ENCODE measurements at places on chromosomes 13 and 19. TPM values are rescaled to one million over a fixed set of nuclear protein-coding genes. Genes with fewer than 3 reads are reported as not detected.

DNA sequence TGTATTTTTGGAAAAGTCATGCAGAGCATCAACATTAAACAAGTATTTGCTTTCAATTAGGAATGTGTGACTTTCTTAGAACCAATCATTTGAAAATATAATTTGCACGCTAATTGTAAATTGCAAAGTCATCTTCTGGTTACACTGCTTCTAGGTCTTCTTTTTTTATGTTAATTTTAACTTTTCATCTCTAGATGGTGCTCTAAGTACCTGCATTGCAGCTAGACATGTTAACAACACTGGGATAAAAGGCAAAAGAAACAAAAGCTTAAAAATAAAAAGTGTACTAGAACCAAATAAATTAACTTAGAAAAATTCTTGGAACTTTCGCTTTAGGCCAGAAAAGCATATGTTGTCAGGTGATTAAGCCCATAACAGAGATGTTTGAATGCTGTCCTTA, 2758.2 kb downstream of the PCDH9 start:
- DNase-seq = peak; percentile 20
- no peaks in the 10 kb centered on the region for H3K36me3 ChIP-seq
- H3K27me3 ChIP-seq = no peaks in the 10 kb centered on the region
- H3K4me3 ChIP-seq = no peak overlapping the region
- no peak overlapping the region for H3K27ac ChIP-seq

DNA sequence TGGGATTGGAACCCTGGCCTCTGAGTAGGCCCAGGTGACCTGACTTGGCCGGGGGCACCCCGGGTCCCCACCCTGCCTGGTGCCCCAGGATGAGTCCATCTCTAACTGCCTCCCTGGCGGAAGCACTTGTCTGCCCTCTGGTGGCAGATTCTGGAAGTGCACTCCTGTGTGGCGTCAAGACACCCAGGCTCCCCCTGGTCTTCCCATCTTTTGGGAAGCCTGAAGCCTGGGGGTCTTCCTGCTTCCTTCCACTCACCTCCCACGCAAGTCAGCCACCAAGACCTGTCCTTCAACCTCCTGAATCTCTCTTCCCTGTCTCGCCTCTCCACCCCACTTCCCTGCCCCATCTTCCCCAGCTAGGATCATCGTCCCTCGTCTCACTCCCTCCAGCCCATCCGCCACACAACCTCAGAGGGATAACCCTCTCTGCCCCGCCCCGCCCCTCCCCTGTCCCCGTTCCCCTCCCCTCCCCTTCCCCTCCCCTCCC, 7.4 kb downstream of the RABAC1 start:
- no peak overlapping the region for H3K27ac ChIP-seq
- H3K4me1 ChIP-seq = no peaks in the 10 kb centered on the region
- H3K27me3 ChIP-seq = no peaks in the 10 kb centered on the region
- H3K36me3 ChIP-seq = no peaks in the 10 kb centered on the region
- no peak overlapping the region for H3K4me3 ChIP-seq

GRCh38 chr13:76969488-76970365, 21.4 kb downstream of the ACOD1 start:
- no peaks in the 10 kb centered on the region for H3K27me3 ChIP-seq
- DNase-seq = no peak
- H3K4me1 ChIP-seq = no peaks in the 10 kb centered on the region
- no peaks in the 10 kb centered on the region for H3K36me3 ChIP-seq
- H3K4me3 ChIP-seq = no peak overlapping the region
- H3K27ac ChIP-seq = no peak overlapping the region

GRCh38 chr19:51018745-51019543, 565 bp downstream of the KLK10 start:
- H3K4me1 ChIP-seq = peaks cover 3% of the 10 kb centered on the region
- peak overlapping the region; percentile 30 for H3K4me3 ChIP-seq
- H3K27ac ChIP-seq = no peak overlapping the region
- DNase-seq = no peak
- peaks cover 2% of the 10 kb centered on the region for H3K27me3 ChIP-seq

DNA sequence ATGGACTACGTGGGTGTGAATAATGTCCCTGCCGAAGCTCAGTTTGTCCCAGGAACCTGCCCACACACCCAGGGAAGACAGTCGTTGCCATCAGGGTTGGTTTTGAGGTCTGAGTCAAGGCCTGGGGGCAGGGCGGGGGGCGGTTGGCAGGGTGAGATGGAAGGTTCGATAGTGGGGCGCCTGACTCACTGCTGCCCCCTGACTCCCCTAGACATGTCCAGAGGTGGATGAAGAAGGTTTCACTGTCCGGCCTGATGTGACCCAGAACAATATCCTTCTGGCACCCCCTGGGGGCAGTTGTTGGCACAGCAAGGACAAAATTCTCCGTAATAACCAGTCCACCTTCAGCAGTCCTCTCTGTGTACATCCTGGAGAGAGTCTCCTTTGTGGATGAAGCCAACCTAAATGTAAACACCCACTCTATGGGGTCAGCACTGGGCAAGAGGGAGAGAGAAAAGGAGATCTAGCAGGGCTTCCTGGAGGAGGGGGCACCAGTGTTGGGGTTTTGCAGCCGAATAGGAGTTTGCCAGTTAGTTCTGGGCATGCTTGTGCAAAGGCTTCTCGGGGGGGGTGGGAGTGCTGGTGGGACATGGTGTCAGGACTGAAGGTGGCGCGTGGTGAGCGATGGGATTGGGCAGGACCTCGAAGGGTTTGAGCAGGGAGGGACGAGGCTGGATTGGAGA, 19.6 kb upstream of the B3GNT3 start:
- H3K4me3 ChIP-seq = no peak overlapping the region
- 0 out of 2 replicates have a peak, but pooled peaks cover 3% of the 10 kb centered on the region for H3K4me1 ChIP-seq
- H3K27me3 ChIP-seq = no peaks in the 10 kb centered on the region
- no peak for DNase-seq
- no peak overlapping the region for H3K27ac ChIP-seq
- H3K36me3 ChIP-seq = no peaks in the 10 kb centered on the region

The C19orf33 gene
- total RNA-seq = 201 TPM

The CYP2S1 gene
- 8.5 TPM for total RNA-seq
